Activated CD8-positive, alpha-beta T cell treated with anti-CD3 and anti-CD28 coated beads for 36 hours (primary cell): ENCODE measurements at places on chromosomes 1 and 21.

GRCh38 chr1:40981691-40982448, 2.4 kb downstream of the CTPS1 start:
- H3K27me3 ChIP-seq = no peaks in the 10 kb centered on the region
- H3K4me1 ChIP-seq = peaks cover 61% of the 10 kb centered on the region
- H3K4me3 ChIP-seq = peak overlapping the region; percentile 91
- DNase-seq = no peak
- H3K27ac ChIP-seq = peak overlapping the region; percentile 83

- no peak overlapping the region for H3K4me3 ChIP-seq
- no peak overlapping the region for H3K27ac ChIP-seq
- DNase-seq = no peak
- peaks cover 6% of the 10 kb centered on the region for H3K4me1 ChIP-seq
- H3K36me3 ChIP-seq = no peaks in the 10 kb centered on the region
These were observed 36.2 kb upstream of the HFM1 start for GRCh38 chr1:91440847-91441246.

DNA sequence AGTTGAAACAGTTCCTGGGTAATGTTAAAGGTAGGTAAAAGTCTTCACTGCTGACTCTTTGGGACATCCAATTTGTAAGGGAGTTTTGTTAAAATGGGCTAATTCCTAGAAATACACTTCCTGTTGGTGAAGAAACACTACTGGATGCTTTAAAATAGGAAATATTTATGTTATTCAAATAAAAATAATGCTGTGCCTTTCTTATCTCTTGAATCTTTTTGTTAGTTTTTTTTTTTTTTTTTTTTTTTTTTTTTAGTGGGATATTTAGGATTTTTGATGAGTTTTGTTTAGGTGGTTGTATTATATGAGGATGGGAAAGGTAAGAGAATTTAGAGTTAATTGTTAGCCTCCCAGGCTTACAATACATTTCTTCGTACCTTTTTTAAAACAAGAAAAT, 4.5 kb downstream of the MAGI3 start:
- peaks cover 39% of the 10 kb centered on the region for H3K27me3 ChIP-seq
- H3K36me3 ChIP-seq = no peaks in the 10 kb centered on the region
- H3K27ac ChIP-seq = no peak overlapping the region
- peaks cover 9% of the 10 kb centered on the region for H3K4me1 ChIP-seq
- no peak overlapping the region for H3K4me3 ChIP-seq

DNA sequence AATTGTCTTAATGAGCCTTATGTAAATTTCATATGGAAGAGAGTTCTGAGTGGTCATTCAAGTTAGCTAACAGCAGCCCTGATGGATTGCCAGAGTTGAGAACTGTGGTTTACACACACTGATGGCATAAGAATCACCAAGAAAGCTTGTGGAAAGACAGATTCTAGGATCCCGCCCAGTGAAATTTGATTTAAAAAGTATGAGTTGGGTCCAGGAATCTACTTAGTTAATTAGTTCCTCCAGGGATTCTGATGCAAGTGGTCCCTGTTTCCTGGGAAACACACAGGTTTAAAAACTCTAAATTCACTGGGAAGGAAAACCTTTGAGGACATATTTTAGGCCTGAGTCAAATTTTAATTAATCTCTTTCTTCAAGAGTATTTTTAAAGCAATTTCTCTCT, 144.3 kb downstream of the NTPCR start:
- no peak overlapping the region for H3K27ac ChIP-seq
- H3K27me3 ChIP-seq = no peaks in the 10 kb centered on the region
- H3K4me1 ChIP-seq = peaks cover 8% of the 10 kb centered on the region
- no peak for DNase-seq
- H3K36me3 ChIP-seq = peaks cover 22% of the 10 kb centered on the region
- no peak overlapping the region for H3K4me3 ChIP-seq

- H3K4me3 ChIP-seq = no peak overlapping the region
- peaks cover 9% of the 10 kb centered on the region for H3K4me1 ChIP-seq
- no peaks in the 10 kb centered on the region for H3K36me3 ChIP-seq
- no peak for DNase-seq
These were observed 19.7 kb upstream of the IFNLR1 start for GRCh38 chr1:24206516-24207394.

GRCh38 chr1:149936170-149936991, at the start of gene MTMR11:
MTMR11 (minus strand) TSS chr1:149936879; CDS start chr1:149936647, 232 bp downstream.
- H3K4me3 ChIP-seq = peak within 1 kb of the TSS; percentile 5
- no peaks in the 10 kb centered on the region for H3K36me3 ChIP-seq
- peaks cover 30% of the 10 kb centered on the region for H3K4me1 ChIP-seq
- H3K27ac ChIP-seq = peak within 1 kb of the TSS; percentile 32
- no peaks in the 10 kb centered on the region for H3K27me3 ChIP-seq

DNA sequence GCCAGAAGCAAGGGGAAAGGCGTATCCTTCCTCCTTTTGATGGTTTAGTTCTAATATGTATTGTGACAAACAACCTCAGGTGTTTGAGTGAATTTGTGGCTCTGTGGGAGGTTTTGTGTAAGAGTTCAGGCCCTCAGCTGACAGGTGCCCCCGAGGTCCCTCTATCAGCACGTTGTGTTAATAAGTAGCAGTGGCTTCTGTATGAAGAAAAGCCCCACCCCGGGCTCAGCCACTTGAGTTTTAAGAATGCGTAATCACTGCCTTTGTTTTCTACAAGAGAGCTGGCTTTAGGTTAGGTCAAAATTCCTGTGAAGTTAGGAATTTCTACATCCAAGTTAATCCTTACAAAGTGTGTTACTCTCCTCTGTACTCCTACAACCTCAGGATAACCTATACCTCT, 92.4 kb upstream of the PGBD5 start:
- no peaks in the 10 kb centered on the region for H3K36me3 ChIP-seq
- no peaks in the 10 kb centered on the region for H3K4me1 ChIP-seq
- no peak overlapping the region for H3K27ac ChIP-seq
- DNase-seq = no peak
- no peak overlapping the region for H3K4me3 ChIP-seq
